ENCODE measurements at places on chromosomes 7 and 10.

- DNase-seq, result no peak
Observed at GRCh38 chr10:92894081-92894655, 45.8 kb downstream of the EXOC6 start.

DNA sequence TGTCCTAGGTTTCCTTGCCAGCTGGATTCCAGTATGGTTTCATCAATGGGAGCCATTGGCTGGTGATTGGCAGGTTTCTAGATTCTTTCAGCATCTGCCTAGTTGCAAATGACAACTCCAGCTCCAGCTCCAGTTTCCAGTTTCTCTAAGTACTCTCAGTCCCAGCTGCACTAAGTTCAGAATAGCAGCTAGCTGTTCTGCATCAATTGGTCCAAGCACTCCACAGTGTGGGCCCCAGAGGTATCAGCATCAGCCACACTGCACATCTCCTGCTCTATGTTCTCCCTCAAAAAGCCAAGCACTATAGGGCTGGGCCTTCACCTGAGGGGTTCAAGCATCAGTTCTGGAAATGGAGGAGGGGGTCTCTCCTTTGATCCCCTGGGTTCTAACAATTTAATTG is 143.4 kb downstream of the VPS50 start:
- no peak for DNase-seq

- DNase-seq, result no peak
Observed at GRCh38 chr7:41630741-41631140, 72.1 kb downstream of the INHBA start.

GRCh38 chr7:19121977-19122588 is 4.6 kb upstream of the TWIST1 start:
- no peak for DNase-seq

GRCh38 chr10:6045314-6045848 is 16.8 kb downstream of the IL2RA start:
- no peak for DNase-seq

GRCh38 chr7:38806912-38807311 is 102.1 kb downstream of the VPS41 start:
- no peak for DNase-seq

- no peak for DNase-seq
Observed at GRCh38 chr10:107502229-107502985, 337.9 kb upstream of the SORCS1 start.

- no peak for DNase-seq
Observed at GRCh38 chr10:93718937-93719725, 16.7 kb upstream of the FRA10AC1 start.

DNA sequence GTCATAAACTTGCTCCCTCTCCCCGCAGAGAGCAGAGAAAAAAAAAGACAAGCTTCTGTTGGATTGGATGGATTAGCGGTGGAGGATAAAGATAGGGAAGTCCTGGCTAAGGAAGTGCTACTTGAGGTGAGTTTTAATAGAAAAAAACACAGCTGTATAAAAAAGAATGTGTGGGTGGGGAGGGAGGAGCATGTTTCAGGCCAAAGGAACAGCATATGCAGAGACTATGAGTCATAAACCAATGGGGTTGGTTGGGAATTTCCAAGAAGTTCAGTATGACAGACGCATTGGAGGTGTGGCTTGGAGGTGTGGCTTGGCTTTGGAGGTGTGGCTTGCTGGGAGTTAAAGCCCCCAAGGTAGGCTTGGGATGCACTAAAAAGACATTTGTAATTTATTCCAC is 103.0 kb upstream of the LSM8 start:
- DNase-seq, result peak; percentile 19

DNA sequence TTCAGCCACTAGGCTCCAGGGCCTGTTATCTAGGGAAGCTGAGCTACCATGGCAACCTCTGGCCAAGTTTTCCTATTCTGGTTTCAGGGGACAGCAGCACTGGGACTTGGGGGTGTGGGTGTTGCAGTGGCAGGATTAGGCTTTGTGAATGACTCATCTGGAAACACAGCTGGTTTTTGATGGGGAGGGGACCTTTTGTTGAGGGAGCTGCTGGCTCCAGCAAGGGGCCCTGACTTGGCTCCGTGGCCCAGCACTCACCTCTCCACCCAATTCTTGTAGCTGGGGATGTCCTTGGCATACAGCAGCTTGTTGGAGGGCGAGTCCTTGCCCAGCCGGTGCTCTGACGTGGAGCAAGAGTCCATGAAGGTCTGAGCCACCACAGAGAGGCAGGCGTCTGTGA is 435.9 kb downstream of the PLXNA4 start:
- no peak for DNase-seq

- DNase-seq, result no peak
Observed at GRCh38 chr10:103679096-103679790, 176.1 kb downstream of the SH3PXD2A start.

DNA sequence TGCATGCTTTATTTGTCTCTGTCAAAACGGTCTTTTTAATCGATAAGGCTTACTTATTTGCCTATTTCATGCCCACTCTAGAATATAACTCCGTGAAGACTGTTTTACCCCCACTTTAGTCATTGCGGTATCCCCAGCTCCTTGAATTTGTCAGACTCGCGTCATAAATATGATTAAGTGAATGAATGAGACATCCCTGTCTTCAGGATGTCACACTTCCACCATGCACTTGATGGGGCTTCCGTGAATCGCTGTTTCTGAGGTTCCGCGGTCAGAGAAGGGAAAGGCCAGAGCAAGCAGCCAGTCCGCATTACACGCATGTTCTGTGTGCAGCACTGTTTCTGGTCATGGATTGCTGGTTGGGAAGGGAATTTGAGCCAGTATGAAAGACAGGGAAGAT is 138.8 kb downstream of the CELF2 start:
- DNase-seq, result no peak

DNA sequence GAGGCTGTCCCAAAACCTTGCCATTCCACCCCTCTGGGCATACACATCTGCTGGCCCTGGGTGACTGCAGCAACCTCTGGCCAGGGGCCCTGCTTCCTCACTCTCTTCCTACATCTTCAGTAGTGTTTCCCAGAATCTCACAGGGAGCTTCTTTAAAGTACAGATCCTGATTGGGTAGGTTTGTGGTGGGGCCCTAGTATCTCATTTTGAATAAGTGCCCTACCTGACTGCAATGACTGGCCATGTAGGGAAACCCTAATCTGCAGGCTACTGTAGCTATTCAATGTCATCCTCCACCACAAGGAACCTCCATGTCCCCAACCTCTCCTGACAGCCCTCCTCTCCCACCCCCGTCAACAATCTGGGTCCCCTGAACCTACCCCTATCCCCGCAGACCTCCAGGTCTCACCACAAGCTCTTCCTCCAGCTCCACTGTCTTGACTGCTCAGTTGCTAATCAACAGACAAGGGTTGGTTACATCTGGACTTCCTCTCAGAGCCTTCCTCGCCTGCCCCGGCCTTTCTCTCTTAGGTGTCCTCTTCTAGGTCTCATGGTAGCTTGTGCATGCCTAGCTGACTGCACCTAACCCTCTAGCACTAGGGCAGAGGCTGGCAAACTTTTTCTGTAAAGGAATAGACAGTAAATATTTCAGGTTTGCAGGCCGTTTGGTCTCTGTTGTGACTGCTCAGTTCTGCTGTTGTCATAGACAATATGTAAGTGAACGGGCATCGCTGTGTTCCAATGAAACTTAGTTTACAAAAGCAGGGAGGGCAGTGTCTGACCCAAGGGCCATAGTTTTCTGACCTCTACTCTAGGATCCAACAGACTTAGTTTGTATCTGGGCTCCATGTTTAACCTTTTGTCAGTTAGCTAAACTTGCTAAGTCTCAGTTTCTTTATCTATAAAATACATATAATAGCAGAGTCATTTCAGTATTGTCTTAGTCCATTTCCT is 121.1 kb downstream of the AOAH start:
- DNase-seq, result no peak

DNA sequence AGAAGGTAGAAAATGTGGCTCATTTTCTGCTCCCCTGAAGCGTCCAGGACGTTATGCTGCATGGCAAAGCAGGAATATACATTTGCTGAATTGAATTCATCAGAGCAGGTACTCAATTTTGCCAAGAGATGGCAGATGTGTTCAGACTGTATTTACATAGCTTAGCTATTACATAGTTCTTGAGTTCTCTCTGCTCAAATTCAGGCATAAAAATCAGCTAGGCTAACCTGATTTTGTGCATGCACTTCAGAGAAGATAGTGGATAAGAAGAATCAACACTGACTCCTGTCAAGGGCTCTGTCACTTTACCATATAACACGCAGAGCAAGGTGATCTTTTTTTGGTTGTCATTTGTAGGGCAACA is 209.2 kb upstream of the FAM3C start:
- DNase-seq, result no peak

- no peak for DNase-seq
Observed at GRCh38 chr10:8520382-8520781, 465.9 kb downstream of the GATA3 start.

DNA sequence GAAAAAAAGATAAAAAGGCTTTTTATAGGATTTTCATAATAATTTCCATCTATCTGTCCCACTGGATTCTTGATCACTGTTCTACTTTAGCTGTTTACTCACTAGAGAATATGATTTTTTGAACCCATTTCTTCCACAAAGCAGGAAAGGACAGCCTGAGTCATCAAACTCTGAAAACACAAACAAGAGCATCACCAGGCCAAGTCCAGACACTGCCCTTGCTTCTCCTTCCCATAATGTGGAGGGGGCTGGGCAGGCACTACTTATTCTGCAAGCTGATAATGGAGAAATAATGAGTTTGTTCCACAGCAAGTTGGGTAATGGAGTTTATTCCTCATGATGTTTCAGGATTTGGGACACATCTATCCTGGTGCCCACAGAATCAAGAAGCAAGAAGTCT is 13.0 kb upstream of the KCNIP2 start:
- DNase-seq, result no peak

GRCh38 chr7:16646472-16647072 is 591 bp downstream of the BZW2 start:
- DNase-seq, result peak; percentile 7

- no peak for DNase-seq
Observed at GRCh38 chr10:114681542-114681941, 23.5 kb upstream of the ABLIM1 start.

DNA sequence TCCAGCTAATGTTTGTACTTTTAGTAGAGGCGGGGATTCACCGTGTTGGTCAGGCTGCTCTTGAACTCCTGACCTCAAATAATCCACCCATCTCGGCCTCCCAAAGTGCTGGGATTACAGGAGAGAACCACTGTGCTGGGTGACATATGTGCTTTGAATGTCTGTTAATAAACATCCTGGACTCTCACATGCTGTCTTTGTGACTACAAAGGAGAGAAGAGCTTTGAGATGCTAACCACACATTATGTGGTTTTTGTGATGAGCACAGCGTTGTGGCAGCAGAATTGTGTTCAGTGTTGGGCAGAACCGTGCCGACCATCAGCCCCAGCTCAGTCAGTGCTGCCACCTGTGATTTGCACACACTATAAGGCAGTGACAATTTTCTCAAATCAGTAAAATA is 500.1 kb upstream of the KLF6 start:
- no peak for DNase-seq

DNA sequence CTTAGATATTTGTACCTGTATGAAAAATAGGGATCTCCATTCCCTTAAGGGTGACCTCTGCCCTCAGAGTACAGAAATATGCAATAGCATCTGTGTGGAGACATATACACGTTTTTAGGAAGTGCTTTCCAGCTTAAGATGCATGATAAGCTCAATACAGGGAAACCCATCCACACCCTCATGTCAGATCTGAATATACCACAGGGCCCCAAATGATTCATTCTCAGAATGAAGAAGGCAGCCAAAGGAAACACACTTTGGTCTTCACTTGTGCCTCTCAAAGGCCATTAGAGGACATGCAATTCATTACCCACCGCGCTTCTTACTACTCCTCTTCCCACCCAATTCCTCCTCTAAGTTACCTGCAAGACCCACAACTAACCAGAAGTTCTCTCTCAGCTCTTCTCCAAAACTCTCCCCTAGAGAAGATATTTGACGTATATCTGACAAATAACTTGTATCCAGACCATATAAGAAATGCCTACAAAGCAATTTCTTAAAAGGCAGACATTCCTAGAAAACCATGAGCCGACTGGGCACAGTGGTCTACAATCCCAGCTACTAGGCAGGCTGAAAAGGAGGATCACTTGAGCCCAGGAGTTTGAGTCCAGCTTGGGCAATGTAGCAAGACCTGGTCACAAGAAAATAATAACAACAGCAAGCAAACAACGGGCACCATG is 103.0 kb downstream of the OAT start:
- no peak for DNase-seq

GRCh38 chr10:31908157-31908556 is 20.5 kb downstream of the ARHGAP12 start:
- DNase-seq, result no peak

DNA sequence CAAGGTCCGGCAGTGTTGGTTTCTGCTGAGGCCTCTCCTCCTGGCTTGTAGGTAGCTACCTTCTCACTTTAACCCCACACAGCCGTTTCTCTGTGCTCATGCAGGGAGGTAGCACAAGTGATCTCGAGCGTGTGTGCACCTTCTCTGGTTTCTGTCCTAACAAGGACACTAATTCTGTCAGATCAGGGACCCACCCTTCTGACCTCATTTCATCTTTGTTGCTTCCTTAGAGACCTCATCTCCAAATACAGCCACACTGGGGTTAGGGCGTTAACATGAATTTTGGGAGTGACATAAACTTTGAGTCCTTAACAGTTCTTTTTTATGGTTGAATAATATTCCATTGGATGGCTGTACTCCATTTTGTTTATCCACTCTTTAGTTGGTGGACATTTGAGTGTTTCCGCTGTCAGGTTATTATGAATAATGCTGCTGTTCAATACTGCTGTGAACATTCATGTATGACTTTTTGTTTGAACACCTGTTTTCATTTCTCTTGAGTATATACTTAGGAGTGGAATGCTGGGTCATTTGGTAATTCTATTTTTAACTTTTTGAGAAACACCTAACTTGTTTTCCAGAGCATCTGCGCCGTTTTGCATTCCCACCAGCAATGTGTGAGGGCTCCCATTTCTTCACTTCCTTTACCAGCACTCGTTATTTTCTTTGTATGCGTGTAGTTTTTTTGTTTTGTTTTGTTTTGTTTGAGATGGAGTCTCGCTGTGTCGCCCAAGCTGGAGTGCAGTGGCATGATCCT is 57.5 kb downstream of the LCOR start:
- DNase-seq, result no peak

DNA sequence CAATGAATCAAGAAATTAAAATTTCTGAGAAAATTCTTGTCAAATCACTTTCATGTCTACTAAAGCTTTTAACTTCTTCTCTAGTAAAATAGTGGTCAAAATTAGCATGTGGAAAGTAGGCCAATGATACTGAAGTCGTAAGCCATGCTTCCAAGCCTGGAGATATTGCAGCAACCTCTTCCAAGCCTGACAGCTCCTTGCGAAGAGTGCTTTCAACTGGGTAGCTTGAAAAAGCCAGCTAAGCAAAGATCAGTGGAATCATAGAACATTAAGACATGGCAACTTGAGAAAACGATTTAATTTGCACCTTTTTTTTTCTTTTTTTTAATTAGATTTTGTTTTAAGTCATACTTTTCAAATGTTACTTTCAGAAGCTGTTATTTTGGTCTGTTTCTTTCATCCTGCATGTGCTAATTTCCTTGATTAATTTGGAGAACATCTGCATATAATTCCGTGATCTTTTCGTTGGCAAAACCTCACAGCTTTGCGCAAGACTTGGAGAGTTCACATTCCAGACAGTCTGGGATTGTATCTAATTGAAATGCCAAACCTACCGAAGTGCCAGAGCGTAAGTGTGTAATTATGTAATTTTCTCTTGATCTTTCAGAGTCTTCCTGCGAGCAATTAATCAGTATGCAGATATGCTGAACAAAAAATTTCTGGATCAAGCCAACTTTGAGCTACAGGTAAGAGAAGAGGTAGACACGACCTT is 142.2 kb upstream of the INSYN2A start:
- no peak for DNase-seq

- DNase-seq, result no peak
Observed at GRCh38 chr7:70738151-70738885, 393.6 kb upstream of the GALNT17 start.

- DNase-seq, result no peak
Observed at GRCh38 chr10:75287697-75288096, 51.9 kb upstream of the COMTD1 start.

All from activated T-cell treated with anti-CD3 and anti-CD28 coated beads for 4 hours (primary cell).